Vagina (tissue), 2 donors: ENCODE measurements at places on chromosomes 13 and 19. TPM values are rescaled to one million over a fixed set of nuclear protein-coding genes. Genes with fewer than 3 reads are reported as not detected.

DNA sequence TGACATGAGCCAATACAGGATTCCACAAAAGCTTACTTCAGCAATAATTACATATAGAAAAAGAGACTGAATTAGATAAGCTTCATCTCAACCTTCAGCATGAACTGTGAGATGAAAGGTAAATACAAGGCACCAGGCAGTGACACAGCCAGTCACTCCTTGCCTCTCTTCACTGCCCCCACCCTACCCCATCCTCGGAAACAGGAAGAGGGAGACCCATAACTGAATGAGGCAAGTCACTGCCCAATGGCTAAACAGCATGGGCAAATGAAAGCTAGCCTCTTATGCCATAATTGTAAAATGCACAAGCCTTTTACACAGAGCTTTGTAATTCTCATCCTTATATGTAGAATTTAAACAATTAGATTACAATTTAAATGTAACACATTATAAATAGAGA is 1.7 kb downstream of the ZNF160 start:
- H3K4me1 ChIP-seq: peaks cover 21% of the 10 kb centered on the region
- no peaks in the 10 kb centered on the region for H3K36me3 ChIP-seq
- no peak overlapping the region for H3K4me3 ChIP-seq
- H3K27ac ChIP-seq: no peak overlapping the region
- no peak for DNase-seq

- peaks cover 19% of the 10 kb centered on the region for H3K4me1 ChIP-seq
- H3K4me3 ChIP-seq: no peak overlapping the region
- DNase-seq: no peak
- H3K27me3 ChIP-seq: no peaks in the 10 kb centered on the region
Observed at GRCh38 chr13:41032691-41033376, 13.7 kb upstream of the ELF1 start.

GRCh38 chr13:113016526-113017295 is 47.7 kb downstream of the MCF2L start:
- no peak for DNase-seq
- no peaks in the 10 kb centered on the region for H3K27me3 ChIP-seq
- no peak overlapping the region for H3K27ac ChIP-seq
- no peak overlapping the region for H3K4me3 ChIP-seq

GRCh38 chr13:35874704-35875103 is 256.5 kb downstream of the DCLK1 start:
- no peak for DNase-seq
- H3K4me1 ChIP-seq: no peaks in the 10 kb centered on the region
- H3K36me3 ChIP-seq: no peaks in the 10 kb centered on the region

- H3K36me3 ChIP-seq: no peaks in the 10 kb centered on the region
- H3K27me3 ChIP-seq: no peaks in the 10 kb centered on the region
- H3K4me3 ChIP-seq: no peak overlapping the region
- DNase-seq: no peak
- no peak overlapping the region for H3K27ac ChIP-seq
Observed at GRCh38 chr13:21229241-21230024, 53.0 kb downstream of the MRPL57 start.

- no peak overlapping the region for H3K4me3 ChIP-seq
- DNase-seq: no peak
- no peaks in the 10 kb centered on the region for H3K36me3 ChIP-seq
- H3K27ac ChIP-seq: no peak overlapping the region
- peaks cover 19% of the 10 kb centered on the region for H3K4me1 ChIP-seq
- H3K27me3 ChIP-seq: no peaks in the 10 kb centered on the region
Observed at GRCh38 chr19:5983367-5983955, 5.5 kb upstream of the RANBP3 start.

GRCh38 chr13:91046715-91047327 is 300.7 kb upstream of the MIR17HG start:
- no peak for DNase-seq
- H3K27me3 ChIP-seq: no peaks in the 10 kb centered on the region
- no peaks in the 10 kb centered on the region for H3K4me1 ChIP-seq
- H3K4me3 ChIP-seq: no peak overlapping the region

GRCh38 chr13:75414036-75414827 is 67.7 kb downstream of the TBC1D4 start:
- no peak for DNase-seq
- H3K4me3 ChIP-seq: no peak overlapping the region
- H3K4me1 ChIP-seq: peaks cover 20% of the 10 kb centered on the region
- H3K27me3 ChIP-seq: no peaks in the 10 kb centered on the region

Gene VMAC
- 7.9 TPM for total RNA-seq

DNA sequence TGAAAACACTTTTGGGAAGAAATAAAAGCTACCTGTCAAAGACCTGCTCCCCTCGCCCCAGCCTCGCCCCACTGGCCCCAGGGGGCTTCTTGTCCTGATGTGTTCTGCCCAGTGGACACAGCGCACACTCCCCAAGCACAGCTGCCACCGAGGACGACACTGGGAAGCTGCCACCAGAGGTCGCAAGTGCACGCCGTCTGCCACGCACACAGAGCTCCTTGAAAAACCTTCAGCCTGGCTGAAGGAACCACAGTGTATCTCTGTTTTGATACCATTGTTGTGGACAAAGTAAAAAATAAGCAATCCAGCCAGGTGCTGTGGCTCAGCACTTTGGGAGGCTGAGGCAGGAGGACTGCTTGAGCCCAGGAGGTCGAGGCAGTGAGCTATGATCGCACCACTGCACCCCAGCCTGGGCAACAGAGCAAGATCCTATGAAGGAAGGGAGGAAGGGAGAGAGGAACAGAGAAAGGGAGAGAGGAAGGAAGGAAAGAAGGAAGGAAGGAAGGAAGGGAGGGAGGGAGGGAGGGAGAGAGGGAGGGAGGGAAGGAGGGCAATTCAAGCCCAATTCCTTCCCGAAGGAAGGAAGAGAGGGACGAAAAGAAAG is 57.3 kb downstream of the CEBPG start:
- H3K27ac ChIP-seq: no peak overlapping the region
- no peaks in the 10 kb centered on the region for H3K27me3 ChIP-seq
- no peaks in the 10 kb centered on the region for H3K36me3 ChIP-seq

Gene ZNF566
- total RNA-seq: 11.3 TPM

DNA sequence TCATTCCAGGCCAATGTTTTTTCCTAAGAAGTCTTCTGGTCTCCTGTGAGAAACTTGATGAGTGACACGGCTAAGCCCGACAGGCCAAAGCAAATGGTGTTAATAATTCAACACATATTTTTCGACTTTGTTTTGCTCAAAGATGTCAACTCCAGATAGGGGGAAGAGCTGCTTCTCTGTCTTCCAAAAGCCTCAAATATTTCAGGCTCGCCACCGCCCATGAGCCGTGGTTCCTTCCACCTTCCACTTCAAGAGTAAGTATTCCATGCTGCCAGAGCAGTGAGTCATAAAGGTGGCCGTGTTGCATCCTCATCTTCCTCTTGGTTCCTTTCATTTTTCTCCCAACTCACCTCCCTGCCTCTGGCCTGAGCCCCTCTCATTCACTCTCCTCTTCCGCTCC is 272.6 kb downstream of the EFNB2 start:
- no peak overlapping the region for H3K4me3 ChIP-seq
- H3K36me3 ChIP-seq: no peaks in the 10 kb centered on the region
- no peak overlapping the region for H3K27ac ChIP-seq
- no peaks in the 10 kb centered on the region for H3K4me1 ChIP-seq
- no peak for DNase-seq

Gene ADGRE3
- not detected for total RNA-seq

Gene ATXN8OS
- total RNA-seq: not detected

DNA sequence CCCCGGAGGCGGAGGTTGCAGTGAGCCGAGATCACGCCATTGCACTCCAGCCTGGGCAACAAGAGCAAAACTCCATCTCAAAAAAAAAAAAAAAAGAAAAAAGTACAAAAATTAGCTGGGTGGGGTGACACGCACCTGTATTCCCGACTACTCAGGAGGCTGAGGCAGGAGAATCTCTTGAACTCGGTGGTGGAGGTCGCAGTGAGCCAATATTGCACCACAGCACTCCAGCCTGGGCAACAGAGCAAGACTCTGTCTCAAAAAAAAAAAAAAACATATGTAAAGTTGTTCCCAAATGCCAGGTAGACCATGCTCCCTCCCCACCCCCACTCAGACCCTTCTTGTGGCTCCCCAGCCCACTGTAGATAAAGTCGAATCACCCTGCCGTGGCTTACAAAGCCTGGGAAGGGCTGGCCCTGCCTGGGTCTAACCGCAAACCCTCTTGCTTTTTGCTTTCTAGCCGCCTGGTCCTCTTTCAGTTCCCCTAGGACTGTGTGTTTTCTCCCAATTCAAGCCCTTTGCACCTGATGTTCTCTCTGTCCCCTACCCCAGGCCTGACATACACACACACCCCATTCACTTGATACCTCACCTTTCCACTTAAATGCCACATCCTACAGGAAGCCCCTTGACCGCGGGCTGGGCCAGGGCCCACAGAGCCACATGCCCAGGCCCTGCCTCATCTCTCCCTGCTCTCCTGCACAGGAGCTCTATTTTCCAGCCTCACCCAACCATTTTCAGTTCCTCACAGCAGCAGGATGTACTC is 34.4 kb downstream of the MAP4K1 start:
- no peak overlapping the region for H3K27ac ChIP-seq
- no peaks in the 10 kb centered on the region for H3K36me3 ChIP-seq
- no peak for DNase-seq
- no peak overlapping the region for H3K4me3 ChIP-seq
- H3K4me1 ChIP-seq: no peaks in the 10 kb centered on the region
- H3K27me3 ChIP-seq: no peaks in the 10 kb centered on the region

- no peak for DNase-seq
- peaks cover 16% of the 10 kb centered on the region for H3K4me1 ChIP-seq
- no peak overlapping the region for H3K27ac ChIP-seq
- no peaks in the 10 kb centered on the region for H3K36me3 ChIP-seq
- no peak overlapping the region for H3K4me3 ChIP-seq
- no peaks in the 10 kb centered on the region for H3K27me3 ChIP-seq
Observed at GRCh38 chr19:4586691-4587090, 27.2 kb upstream of the SEMA6B start.

DNA sequence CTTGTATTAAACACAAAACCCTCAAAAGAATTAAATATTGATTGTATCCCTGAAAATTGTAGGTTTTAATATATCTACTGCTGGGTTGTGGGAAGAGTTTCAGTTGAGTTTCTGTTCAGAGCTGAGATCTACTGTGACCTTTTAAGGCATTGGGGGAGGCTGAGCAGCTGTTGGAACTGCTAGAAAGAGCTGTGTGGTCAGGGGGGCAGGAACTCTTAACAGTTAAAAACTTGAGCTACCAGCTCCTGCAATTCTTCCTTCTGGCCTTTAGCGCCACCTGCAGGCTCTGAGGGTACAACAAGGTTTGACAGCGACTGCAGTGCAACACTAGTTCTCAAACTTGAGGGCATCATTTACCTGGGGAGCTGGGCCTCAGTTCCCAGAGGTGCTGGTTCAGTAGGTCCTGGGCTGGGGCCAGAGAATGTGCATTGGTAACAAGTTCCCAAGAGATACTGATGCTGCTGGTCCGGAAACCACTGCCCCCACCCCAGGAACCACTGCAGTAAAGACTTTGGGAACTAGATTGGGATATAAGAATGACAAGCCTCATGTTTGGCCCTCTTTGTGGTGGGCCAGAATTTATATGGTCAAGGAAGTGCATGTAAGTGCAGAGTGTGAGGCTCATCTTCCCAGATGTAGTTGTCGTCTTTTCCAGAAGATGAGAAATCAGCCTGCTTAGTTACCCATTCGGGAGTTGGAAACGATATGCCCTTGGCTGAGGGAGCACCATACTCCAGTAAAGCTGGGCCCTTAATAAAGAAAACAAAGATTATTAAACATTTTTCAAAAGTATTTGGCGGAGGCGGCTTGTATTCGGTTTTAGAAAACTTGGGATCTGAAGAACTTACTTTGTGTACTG is 2.6 kb downstream of the RNASEH2B start:
- H3K27ac ChIP-seq: no peak overlapping the region
- no peaks in the 10 kb centered on the region for H3K36me3 ChIP-seq
- H3K4me1 ChIP-seq: peaks cover 46% of the 10 kb centered on the region
- no peak for DNase-seq
- H3K27me3 ChIP-seq: no peaks in the 10 kb centered on the region

DNA sequence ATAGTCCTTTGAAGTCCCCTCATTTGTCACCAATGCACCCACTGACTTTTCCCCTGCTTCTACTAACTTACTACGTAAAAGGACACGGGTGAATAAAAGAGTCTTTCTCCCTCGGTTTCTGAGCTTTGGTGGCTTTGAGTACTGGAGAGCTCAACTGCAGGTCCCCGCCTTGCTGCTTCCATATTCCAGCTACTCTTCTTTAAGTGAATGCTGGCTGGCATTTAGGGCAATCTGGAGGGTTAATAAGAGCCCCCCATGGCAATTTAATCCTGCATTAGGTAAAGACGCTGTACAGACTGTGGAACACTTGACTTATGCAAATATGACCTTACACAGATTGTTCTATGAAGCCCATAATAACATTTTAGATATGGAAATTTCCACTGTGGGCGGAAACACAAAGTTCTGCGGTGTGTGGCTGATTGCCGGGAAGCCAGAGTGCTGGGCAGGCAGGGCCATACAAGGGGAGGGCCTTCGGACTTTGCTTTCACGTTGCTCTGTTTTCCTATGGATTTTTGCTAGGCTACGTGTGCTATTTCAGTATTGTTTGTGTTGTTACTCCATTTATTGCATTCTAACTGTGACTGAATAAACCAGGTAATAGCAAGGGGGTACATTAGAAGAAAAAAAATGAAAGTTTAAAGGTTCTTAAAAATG is 97.5 kb downstream of the SLC10A2 start:
- no peak overlapping the region for H3K4me3 ChIP-seq
- DNase-seq: no peak
- H3K36me3 ChIP-seq: no peaks in the 10 kb centered on the region
- H3K4me1 ChIP-seq: no peaks in the 10 kb centered on the region

DNA sequence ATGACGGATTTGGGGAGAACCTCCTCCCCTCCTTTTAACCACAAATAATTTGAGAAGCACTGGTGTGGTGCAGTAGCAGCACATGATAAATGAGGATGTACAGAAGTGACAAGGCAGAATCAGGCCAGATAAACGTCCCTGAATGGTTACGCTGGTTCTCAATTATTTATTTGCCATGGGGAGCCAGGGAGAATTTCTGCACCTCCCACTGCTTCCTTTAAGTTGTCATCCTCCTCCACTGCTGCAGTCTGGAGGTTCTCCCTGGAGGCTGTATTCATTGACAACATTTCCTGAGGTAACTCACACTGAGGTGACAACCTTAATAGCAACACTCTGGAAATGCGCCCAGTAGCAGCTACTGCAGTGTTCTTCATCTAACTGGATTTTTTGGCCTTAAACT is 308.9 kb upstream of the SLITRK1 start:
- H3K27ac ChIP-seq: no peak overlapping the region
- no peak overlapping the region for H3K4me3 ChIP-seq
- no peaks in the 10 kb centered on the region for H3K4me1 ChIP-seq
- DNase-seq: no peak
